Activated T-cell treated with anti-CD3 and anti-CD28 coated beads, Interleukin-2, amount 50 U/mL, for 48 hours (primary cell): ENCODE measurements at places on chromosomes 3 and 15.

DNA sequence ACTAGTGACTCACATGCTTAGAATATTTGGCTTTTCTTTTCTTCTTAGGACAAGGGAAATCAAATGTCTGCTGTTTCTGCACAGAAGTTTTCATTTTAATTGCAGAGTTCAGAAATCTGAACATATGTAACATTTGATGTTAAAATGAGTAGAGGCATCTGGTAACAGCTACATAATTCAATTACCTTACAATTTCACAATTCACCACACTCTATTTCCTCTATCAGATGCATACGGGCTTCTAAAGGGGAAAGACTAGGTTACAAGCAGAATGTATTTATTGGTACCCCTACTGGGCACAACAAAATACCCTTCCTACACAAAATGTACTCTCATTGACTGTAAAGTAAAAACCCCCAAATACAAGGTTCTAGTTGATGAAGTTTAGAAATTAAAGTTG lies 176.0 kb downstream of the SOX2 start:
- DNase-seq, result no peak

DNA sequence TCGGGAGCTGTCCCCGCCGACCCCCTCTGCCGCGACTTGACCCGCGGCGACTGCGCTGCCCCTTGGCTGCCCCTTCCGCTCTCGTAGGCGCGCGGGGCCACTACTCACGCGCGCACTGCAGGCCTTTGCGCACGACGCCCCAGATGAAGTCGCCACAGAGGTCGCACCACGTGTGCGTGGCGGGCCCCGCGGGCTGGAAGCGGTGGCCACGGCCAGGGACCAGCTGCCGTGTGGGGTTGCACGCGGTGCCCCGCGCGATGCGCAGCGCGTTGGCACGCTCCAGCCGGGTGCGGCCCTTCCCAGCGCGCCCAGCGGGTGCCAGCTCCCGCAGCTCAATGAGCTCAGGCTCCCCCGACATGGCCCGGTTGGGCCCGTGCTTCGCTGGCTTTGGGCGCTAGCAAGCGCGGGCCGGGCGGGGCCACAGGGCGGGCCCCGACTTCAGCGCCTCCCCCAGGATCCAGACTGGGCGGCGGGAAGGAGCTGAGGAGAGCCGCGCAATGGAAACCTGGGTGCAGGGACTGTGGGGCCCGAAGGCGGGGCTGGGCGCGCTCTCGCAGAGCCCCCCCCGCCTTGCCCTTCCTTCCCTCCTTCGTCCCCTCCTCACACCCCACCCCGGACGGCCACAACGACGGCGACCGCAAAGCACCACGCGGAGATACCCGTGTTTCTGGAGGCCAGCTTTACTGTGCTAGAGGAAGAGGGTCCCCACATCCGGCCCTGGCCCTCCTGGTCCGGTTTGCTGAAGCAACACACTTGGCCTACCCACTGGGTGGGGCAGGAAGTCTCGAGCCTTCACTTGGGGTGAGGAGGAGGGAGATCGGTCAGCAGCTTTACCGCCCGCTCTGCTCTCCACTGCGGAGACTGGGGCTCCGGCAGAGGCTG lies at the start of gene RASSF1:
RASSF1 (minus strand) TSS at position 389 of the 882 bp plus-strand sequence; CDS start at position 358, 31 bp downstream.
- DNase-seq, result peak; percentile 81

- no peak for DNase-seq
These were observed 145.0 kb downstream of the MYLK start for GRCh38 chr3:123739106-123739505.

GRCh38 chr3:68984011-68984530 lies 29.4 kb downstream of the EOGT start:
- no peak for DNase-seq

DNA sequence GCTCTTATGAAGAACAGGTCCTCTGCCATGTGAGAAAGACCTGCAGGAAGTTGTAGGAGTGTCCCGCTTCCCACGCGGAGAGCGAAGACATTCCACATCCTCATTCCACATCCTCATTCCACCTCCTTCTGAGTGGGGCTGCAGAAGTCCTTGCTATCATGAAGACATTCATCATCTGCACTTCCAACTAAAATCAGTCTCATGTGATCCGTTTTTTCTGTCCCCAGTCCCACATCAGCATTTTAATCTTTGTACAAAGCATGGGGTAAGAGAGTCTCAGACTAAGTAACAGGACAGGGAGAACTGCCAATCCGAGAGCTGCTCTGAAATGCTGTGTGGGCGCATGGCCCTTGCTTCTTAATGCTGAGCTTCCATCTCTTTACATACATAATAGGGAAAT lies 227.2 kb downstream of the RSRC1 start:
- no peak for DNase-seq

GRCh38 chr15:61517776-61518175 lies 288.7 kb upstream of the RORA start:
- DNase-seq, result no peak
